Stimulated activated naive CD8-positive, alpha-beta T cell treated with anti-CD3 and anti-CD28 coated beads, Interleukin-15, amount 100 ng/mL, for 72 hours (primary cell): ENCODE measurements at places on chromosomes 12 and 14.

DNA sequence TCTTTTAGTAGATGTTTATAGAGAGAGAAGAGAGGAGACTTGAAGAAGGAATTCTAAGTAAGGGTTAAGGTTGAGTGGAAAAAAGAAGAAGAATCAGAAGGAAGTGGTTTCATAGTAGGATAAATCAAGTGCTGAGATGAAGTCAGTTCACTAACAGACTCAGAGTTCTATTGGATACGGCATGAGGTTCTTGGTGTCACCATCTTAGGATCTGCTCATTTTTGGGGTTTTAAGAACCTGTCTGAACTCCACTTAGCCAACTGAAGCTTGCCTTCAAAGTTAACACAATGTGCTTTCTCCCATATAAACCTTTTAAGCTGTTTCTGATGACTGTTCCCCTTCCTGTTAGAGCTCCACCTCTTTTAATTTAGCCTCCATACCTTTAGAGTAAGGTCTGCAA lies 152.6 kb downstream of the PRKCH start:
- no peak for DNase-seq

DNA sequence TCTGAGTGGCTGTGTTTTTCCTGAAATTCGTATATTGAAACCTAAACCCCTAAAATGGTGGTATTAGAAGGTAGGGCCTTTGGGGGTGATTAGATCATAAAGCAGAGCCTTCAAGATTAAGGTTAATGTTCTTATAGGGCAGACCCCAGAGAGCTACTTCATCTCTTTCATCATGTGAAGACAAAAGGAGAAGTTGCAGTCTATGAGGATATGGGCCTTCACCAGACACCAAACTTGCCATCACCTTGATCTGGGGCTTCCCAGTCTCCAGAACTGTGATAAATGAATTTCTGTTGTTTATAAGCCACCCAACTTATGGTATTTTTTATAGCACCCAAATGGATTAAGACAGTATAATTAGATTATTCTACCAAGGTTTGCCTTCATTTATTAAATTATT lies 275.0 kb upstream of the ATP2B1 start:
- no peak for DNase-seq

GRCh38 chr14:104113631-104114420 lies 24.6 kb upstream of the KIF26A start:
- DNase-seq: no peak

DNA sequence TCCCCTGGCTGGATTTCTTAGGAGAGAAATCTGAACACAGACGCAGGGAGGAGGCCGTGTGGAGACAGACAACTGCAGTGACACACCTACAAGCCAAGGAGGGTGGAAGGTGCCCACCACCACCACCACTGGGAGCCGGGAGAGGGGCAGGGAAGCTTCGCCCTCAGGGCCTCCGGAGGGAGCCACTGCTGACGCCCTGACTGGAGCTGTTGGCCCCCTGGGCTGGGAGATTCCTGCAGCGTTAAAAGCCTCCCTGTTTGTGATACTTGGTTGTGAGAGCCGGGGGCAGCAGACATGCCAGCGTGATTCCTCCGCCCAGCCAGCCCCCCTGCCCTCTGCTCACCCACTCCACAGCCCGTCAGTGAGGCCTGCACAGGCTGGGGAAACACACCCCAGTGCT lies 72.0 kb downstream of the CHGA start:
- no peak for DNase-seq

DNA sequence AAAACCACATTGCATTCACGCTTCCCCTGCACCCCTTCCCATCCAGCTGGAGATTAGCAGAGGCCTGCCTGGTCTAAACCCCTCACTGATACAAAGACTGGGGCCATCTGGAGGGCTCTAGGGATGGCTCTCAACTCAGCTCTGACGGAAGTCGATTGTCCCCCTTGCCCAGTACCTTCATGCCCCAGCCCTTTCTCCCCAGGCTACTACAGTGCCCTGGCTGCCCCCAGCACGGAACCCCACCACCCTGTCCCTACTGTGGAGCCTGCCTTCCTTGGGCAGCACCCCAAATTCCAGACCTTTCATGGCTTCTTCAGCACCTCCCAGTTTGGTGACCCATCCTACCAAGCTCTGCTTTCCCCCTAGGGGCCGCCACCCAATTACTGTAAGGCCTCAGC lies 25.6 kb downstream of the ZFP36L1 start:
- DNase-seq: no peak

GRCh38 chr12:65534238-65534841 lies 255.9 kb downstream of the MSRB3 start:
- no peak for DNase-seq

GRCh38 chr14:30558675-30559555 lies at the start of gene G2E3:
Gene G2E3, plus strand, starts transcription at chr14:30559158. Its CDS starts 21,922 bp downstream, at chr14:30581080.
- DNase-seq: peak; percentile 89

DNA sequence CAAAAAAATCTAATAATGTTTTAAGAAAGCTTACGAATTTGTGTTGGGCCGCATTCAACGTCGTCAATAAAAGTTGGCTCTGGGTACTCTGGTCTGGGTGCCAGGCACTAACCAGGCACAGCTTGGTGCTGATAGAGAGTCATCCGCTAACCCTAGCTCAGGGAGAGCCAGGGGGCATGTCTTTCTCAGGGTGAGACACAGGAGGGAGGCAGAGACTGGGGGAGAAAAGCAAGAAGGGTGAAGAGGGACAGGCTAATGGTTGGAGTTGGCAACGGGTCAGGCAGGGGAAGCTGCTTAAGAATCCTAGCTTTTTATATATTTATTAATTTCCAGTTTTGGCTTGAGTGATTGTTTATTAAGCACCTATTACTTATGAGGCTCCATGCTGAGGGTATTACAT lies 105.0 kb downstream of the CMKLR1 start:
- no peak for DNase-seq

GRCh38 chr14:95901054-95901453 lies 24.4 kb downstream of the TUNAR start:
- DNase-seq: no peak

DNA sequence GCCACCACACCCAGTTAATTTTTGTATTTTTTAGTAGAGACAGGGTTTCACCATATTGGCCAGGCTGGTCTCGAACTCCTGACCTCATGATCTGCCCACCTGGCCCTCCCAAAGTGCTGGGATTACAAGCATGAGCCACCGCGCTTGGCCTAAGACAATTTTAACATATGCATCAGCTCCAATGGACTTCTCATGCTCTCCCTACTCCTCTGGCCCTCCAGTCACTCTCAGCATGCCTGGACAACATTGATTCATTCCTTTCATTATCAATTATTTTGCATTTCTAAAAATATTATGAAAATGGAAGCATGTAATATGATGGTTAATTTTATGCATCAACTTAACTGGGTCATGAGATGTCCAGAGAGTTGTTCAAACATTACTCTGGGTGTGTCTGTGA lies 469.1 kb upstream of the TMEM132C start:
- no peak for DNase-seq

GRCh38 chr12:128510511-128510910 lies 243.5 kb downstream of the TMEM132C start:
- DNase-seq: no peak

GRCh38 chr14:99616832-99617800 lies 13.1 kb upstream of the CCDC85C start:
- no peak for DNase-seq

DNA sequence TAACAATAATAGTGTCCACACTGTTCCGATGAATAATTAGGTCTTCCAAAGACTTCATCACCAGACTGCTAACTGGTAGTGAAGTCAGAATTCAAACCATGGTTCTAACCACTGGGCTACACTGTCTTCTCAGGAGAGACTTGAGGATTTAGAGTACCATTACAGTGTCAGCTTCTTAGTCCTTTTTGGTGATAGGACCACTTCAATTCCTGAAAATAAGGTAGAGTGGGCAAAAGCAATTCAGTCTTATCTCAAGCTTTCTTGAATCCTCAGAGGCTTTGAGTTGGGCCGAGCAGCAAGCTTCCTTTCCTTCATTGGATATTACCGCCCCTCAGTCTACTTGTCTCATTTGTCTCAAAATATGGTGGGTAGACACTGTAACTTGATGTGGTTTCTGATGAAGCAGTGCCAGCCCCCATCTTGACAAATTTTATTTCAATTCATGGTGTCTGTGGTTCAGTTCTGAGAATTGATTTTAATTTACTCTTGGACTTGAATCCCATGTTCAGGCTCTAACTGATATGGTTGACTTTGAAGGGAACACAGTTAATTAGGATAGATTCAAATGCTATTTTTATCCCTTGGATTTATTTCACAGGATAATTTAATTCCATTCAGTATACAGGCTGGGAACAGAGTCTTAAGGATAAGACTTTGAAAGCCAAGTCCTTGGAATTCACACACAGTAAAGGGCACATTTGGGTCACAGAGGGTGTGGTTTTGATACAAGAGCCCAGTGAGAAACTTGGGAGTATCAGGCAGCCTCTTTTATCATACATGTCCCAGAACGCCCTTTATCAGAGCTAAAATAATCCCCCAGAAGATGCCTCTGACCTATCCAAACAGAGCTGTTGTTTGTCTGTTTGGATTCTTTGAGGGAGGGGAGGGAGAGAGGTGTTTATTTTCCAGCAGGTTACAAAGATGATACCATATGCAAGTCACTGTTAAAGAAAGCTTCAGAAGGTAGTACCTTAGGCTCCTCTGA lies 167.3 kb downstream of the PRKCH start:
- no peak for DNase-seq

GRCh38 chr12:115185506-115185905 lies 501.5 kb upstream of the TBX3 start:
- no peak for DNase-seq

- no peak for DNase-seq
These were observed 31.8 kb upstream of the MIS18BP1 start for GRCh38 chr14:45284802-45285201.

DNA sequence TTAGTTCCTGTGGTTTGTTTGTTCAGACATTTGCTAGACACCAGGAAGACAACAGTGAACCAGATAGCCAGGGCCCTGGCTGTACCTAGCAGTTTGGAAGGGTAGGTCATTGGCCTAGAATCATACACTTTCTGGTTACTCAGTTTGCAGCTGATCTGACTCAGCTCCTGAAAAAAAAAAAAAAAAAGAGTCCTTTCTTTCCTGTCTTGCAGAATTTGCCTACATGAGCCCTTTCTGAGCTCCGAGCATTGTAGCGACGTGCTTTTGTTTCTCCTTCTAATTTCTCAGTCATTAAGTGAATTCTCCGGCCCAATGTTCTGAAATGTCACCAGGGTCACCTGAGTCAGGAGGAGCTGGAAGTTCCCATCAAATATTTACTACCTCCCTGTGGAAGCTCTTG lies 2.4 kb downstream of the CABP1 start:
- no peak for DNase-seq

DNA sequence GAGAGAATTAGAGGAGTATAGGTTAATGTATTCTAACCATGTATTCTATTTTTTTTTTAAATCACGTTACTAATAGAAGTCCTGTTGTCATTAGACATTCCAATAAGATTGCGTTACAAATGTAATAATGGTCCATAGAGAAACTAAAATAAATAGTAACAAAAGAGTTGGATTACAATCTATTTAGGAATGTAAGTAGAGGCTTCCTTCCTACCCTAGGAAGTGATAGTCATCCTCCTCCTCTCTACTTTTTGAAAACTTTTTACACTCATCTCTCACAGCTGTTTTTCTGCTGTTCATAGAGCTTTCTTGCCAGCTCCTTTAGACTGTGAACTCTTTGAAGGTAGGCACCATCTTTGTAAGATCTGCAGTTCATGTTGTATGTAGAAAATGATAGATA lies 23.6 kb downstream of the TRHDE start:
- DNase-seq: no peak

DNA sequence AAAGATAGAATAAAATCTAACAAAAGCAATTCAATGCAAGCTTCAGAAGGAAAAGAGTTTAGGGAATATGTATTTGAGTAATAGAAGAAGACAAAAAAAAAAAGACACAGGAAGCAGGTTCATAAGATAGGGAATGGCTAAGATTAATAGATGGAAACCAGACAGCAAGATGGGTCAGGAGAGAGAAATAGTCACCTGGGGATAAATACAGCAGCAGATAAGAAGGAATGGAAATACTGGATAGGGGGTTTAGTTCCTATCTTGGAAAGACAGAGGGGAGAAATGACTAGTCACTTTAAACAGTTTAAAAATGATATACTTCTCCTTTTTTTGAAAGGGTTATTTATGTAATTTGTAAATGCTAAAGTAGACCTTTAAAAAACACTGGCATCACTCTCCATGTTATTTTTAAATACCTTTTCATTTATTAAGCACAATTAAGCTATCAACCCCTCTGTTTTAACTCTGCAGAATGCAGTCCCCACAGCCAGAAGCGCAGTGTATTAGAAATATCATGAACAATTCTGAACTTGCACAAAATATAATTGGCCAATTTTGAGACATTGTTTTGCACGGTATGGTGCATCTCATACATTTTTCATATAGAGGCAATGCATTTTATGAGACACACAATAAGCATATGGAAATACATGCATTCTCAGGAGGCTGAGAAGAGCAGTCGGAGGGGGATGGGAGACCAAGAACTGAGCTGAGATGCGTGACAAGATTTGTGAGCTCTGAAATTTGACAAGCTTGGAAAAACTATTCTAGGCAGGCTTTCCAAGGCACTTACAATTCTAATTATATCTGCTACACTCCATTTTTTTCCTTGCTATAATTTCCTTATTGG lies 303.4 kb upstream of the PRICKLE1 start:
- DNase-seq: no peak

DNA sequence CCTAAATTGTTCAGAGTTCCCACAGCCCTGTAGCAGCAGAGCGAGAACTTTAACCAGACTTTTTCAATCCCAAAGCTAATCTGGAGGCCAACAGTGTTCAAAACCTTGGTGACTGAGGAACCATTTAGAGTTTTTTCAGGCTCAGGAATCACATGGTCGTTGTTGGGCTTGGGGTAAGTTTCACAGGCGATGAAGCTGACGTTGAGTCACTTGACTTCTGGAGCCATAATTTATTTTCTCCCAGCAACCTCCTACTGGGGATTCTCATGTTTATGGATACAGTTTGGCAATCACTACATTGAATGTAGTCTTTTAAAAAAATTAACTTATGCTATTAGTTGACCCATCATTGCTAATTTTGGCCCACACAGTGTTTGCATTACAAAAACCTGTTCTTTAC lies 34.5 kb downstream of the SSPN start:
- no peak for DNase-seq

DNA sequence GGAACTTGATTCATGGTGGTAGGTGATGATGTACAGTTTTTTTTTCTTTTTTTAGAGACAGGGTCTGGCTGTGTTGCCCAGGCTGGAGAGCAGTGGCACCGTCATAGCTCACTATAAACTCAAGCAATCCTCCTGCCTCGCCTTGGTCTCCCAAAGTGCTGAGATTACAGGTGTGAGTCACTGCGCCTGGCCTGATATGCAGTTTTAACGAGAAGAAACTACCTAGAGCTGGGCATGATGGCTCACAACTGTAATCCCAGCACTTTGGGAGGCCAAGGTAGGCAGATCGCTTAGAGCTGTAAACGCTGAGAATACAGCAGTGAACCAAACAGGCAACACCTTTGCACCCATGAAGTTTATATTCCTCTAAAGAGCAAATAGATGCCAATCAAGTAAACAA lies 13.0 kb upstream of the VPS37B start:
- no peak for DNase-seq
